ENCODE measurements at places on chromosomes 2 and 18.

GRCh38 chr2:98769784-98770183 is 38.9 kb upstream of the MGAT4A start:
- no peak for DNase-seq

DNA sequence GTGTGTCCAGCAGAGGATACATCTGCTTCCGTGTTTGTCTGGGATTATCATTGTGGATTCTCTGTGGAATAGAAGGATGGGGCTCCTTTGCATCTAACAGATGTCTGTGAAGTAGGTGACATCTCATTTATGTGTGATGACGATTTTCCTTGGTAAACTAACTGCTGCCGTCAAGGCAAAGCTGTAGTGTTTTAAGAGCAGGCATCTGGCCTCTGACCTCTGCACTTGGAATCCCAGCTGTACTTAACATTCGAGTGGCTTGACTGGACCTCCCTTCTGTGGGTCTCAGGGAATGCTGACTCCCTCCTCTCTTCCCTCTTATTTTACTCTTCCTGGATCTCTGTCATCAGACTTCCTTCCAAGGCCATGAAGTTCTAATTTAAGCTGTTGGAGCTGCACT is 56.4 kb downstream of the DCDC2C start:
- DNase-seq, result no peak

- DNase-seq, result no peak
These were observed 24.0 kb upstream of the SULT1C3 start for GRCh38 chr2:108215794-108216211.

GRCh38 chr2:49936965-49937364 is 782.6 kb upstream of the FSHR start:
- DNase-seq, result no peak

- no peak for DNase-seq
These were observed 80.6 kb upstream of the LRRTM4 start for GRCh38 chr2:77602771-77603170.

- DNase-seq, result no peak
These were observed 32.8 kb downstream of the RFX8 start for GRCh38 chr2:101442042-101442666.

DNA sequence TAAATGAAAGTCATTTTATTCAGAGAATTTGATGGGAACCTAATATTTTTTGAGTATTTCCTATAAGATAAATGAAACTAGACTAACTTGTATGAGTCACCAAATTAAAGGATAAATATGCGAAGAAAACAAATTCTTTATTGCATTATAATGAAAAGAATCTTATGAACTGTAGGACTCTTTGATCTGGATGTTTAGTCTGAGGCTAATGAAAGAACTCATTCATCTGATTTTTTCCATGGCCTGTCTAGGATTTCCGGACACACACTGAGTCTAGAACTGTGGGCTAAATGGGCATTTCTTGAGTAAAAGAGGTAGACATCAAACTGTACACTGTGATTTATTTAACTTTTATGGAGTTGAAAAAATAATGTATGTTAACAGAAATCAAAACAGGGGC is 43.0 kb downstream of the ZNF519 start:
- no peak for DNase-seq

DNA sequence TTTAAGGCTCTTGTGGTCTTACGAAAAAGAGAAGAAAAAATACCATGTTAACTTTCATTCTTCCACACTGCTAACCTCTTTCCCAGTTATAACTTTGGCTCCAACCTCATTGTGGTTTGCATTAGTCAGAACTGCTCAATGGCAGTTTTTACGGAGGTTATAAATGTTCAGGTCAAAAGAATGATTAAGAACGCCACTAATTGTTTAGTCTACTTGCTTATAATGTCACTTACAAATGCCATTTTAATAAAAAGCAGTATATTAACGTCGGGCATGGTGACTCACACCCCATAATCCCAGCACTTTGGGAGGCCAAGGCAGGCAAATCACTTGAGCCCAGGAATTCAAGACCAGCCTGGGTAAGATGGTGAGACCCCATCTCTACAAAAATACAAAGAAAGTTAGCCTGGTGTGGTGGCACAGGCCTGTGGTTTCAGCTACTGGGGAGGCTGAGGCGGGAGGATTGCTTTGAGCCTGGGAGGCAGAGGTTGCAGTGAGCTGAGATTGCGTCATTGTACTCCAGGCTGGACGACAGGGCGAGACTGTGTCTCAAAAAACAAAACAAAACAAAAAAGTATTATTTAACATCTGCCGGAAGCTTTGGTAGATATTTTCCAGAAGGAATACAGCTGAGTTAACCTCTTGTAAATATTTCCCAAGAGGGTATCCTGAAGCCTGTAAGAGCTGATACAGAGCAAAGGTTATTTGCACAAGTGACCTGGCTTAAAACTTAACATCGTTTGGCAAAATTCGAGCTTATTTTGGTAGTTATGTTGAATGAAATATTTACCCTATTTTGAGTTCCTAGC is 5.1 kb downstream of the AGPS start:
- DNase-seq, result no peak
